PC-9 (cell line): ENCODE measurements at places on chromosomes 12 and 14. TPM values are rescaled to one million over a fixed set of nuclear protein-coding genes. Genes with fewer than 3 reads are reported as not detected.

The SERPINA5 gene
- total RNA-seq = not detected in 2 replicates

The AMDHD1 gene
- total RNA-seq = 2.9 TPM in 2 replicates

The PMCH gene
- not detected in 2 replicates for total RNA-seq

GRCh38 chr12:25017336-25017735, 68.4 kb upstream of the BCAT1 start:
- no peaks in the 10 kb centered on the region for H3K27me3 ChIP-seq
- no peaks in the 10 kb centered on the region for H3K4me1 ChIP-seq
- H3K27ac ChIP-seq = no peak overlapping the region
- H3K4me3 ChIP-seq = no peak overlapping the region
- DNase-seq = no peak

The COL2A1 gene
- not detected in 2 replicates for total RNA-seq

The AKAP3 gene
- 2.1 and 3.0 TPM in 2 replicates for total RNA-seq

DNA sequence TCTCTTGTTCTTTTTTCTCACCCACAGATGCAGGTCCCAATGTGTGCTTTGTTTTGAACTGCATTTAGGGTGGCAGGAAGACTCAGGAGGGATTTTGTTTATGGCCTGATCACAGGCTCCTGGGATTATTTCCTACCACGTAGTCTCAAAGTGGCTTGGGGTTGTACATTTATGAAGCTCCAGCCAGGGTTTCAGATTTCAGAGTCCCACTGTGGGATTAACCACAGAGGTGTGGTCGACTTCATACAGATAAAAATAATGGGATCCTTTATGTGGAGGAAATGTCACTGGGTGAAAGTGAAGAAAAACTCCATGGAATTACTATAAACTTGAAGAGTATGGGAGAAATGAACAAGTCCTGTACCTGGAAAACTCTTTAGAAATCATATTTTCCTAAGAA, 14.2 kb upstream of the PPP1R1A start:
- peaks cover 23% of the 10 kb centered on the region; the same call in 1 of the 2 replicates for H3K27me3 ChIP-seq
- H3K36me3 ChIP-seq = no peaks in the 10 kb centered on the region
- DNase-seq = no peak
- no peak overlapping the region for H3K4me3 ChIP-seq
